Caco-2 (cell line): ENCODE measurements at places on chromosomes 5 and 9. TPM values are rescaled to one million over a fixed set of nuclear protein-coding genes. Genes with fewer than 3 reads are reported as not detected.

The BTNL3 gene
- 0.14 TPM in 1 of 2 replicates, not detected in the other for total RNA-seq

GRCh38 chr5:149581931-149582768 lies 852 bp downstream of the ARHGEF37 start:
- DNase-seq, result no peak
- H3K4me1 ChIP-seq, result peaks cover 11% of the 10 kb centered on the region
- H3K36me3 ChIP-seq, result no peaks in the 10 kb centered on the region
- H3K27ac ChIP-seq, result no peak overlapping the region

The LOX gene
- 4.5 and 4.9 TPM in 2 replicates for total RNA-seq

DNA sequence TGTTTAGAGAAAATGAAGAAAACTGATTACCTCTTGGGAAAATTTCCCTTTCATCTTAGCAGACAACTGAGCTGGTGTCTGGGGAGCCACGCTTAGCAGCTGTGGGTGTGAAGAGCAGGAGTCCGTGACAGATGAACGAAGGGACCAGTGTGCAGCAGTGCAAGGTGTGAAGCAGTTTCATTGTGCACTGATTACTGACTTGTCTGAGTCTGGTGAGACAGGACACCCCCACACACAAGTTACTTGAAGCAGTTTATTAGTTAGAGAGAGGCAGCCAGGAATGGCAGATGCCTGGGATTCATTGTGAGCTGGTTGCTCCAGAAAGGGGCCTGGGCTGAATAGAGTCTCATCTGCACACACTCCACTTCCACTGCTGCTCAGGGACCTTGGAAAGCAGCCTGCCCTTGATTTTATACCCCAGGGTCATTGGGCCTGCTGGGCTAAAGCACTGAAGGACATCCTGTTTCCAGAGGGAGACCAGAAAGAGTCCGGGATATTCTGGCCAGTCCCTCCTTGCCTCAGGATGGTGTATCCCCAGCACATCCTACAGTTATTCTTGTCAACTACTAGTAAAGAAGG lies 47.4 kb downstream of the FBXL7 start:
- no peaks in the 10 kb centered on the region for H3K4me1 ChIP-seq
- no peak overlapping the region for H3K27ac ChIP-seq
- H3K27me3 ChIP-seq, result no peaks in the 10 kb centered on the region
- no peaks in the 10 kb centered on the region for H3K36me3 ChIP-seq
- DNase-seq, result no peak
